Glomerular endothelial cell (primary cell): ENCODE measurements at places on chromosomes 2 and 18.

GRCh38 chr2:72694715-72695496 is 130.9 kb downstream of the EXOC6B start:
- no peak for DNase-seq

DNA sequence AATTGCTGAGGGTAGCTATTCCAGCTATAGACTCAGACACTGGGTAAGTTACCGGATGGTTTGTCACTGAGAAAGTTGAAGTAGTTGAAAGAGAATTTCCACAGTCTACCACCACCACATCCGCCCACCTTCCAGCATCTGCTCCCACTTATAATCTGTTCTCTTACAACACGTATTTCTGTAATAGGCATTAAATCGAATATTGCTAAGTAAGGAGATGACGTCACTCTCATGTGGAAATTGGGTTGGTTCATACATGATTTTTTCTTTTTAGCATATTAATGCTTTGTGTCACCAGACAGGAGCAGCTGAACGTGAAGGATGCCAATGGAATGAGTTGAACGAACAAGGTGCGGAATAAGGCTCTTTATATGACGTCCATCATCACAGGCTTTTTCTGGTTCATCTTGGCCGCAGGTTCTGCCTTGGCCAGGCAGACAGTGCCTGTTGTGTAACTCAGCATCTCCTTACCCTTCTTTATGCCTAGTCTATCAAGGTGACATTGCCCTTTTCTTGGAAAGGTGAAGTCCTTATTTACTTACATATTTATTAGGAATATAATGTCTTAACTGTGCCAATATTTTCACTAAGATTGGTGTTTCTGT is 45.9 kb downstream of the THUMPD2 start:
- DNase-seq = no peak

- DNase-seq = no peak
These were observed 232.1 kb upstream of the STK17B start for GRCh38 chr2:196403471-196403870.

GRCh38 chr2:100879296-100879695 is 59.4 kb downstream of the NPAS2 start:
- no peak for DNase-seq

- DNase-seq = no peak
These were observed 1251.6 kb upstream of the ZEB2 start for GRCh38 chr2:145771525-145771924.

DNA sequence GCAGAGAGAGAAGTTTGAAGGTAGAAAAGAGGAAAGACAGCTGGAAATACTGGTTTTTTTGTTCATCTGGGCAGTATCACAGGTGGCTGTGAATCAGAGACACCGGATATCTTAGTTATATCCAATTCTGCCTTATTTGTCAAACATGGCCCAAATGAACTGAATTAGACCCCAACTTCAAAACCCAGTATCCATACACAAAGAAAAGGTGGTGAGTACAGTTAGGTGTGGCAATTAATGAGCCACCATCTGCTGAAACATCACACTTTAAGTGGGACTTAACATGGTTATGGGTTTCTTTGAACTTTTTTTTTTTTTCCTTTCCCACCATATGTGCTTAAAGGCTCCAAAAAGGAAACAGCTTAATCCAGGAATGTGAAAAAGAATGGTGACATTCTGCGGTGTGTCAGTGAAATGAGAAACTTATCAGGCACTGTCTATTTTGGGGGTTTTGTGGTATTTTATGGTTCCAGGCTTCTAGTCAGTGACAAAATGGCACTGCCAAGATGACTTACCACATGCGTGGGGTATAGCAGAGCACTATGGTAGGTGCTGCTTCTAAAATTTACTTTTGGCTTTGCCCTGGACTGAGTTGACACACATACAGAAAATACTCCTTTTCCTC is 5.0 kb upstream of the TMEM178A start:
- DNase-seq = no peak

DNA sequence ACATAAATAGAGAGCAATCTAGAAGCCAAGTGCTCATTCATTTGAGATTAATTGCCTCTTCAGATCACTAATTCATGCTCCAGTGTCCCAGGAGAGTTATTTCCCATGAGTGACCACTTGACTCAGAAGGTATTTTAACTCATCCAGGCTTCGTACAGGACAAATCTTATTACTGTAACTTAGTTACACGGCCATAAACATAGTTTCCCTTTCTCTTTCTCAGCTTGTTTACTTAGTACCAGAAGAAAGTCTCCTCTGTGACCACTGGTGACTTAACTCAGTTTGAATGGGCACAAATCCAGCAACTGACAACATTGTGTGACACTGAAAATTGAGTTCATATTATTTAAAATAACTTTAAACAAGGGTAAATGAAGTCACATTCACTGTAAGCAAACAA is 25.3 kb downstream of the MMADHC start:
- no peak for DNase-seq

DNA sequence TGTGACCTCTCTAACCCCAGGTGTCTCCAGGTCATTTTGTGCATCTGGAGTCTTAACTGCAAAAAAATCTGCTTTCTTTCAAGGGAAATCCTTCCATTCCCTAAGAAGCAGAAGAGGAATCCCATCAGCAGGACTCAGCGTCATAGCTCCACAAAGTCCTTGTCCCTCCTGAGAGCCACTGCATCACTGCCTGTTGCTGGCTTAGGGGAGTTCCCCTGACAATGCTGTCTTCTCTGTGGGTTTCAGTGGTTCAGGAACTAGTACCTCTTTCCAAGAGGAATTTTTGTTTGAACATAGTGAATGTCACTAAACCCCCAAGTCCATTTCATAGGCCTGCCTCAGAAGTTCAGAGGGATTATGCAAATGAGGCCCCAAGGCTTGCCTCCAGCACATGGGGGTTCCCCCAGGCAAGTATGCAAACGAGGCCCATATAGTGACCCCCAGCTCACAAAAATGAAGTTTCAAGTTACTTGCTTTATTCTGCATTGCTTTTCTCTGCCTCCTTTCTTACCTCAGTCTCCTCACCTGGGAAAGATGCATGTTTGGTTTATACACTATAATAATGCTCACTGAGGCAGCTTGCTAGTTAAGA is 513.9 kb upstream of the MEX3C start:
- no peak for DNase-seq

GRCh38 chr2:48397846-48398245 is 132.1 kb upstream of the STON1 start:
- DNase-seq = no peak

DNA sequence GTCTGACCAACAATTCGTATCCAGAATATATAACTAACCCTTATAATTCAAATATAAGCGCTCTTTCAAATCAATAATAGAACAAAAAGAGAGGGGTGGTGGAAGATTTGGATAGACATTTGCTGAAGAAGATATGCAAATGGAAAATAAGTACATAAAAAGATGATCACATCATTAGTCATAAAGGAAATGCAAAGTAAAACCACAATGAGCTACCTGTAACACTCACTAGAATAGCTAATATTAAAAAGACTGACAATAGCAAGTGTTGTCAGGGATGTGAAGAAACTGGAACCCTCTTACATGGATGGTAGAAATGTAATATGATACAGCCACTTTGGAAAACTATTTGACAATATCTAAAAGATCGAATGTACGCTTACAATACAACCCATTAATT is 84.9 kb upstream of the MRPS9 start:
- no peak for DNase-seq

- DNase-seq = no peak
These were observed 309.7 kb downstream of the GULP1 start for GRCh38 chr2:188601391-188601790.

DNA sequence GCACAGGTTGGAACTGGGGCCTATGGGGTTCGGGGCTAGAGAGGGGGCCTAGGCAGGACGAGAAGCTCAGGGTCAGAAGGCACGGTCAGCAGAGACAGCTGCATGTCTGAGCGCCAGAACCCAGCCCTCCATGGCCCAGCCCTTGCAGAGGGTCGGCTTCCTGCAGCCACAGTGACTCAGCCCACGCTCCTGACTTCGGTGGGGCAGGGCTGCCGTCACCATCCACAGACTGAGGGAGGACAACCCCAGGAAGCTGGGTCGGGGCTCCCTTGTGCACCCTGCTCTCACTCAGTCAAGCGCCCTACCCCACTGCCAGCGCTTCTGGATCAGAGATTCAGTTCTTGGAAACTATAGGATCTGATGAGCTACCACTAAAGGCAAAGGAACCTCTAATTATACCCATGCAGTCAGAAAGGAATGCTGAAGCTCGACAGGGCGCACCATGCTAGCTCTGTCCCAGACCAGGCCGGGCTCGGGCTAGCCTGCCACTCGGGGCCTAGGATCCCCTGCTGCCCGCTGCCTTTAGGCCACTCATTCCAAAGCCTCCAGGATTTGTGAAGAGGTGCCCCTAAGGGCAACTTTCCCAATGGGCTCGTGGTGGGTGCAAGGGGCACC is 3.0 kb downstream of the ACTR1B start:
- DNase-seq = no peak

DNA sequence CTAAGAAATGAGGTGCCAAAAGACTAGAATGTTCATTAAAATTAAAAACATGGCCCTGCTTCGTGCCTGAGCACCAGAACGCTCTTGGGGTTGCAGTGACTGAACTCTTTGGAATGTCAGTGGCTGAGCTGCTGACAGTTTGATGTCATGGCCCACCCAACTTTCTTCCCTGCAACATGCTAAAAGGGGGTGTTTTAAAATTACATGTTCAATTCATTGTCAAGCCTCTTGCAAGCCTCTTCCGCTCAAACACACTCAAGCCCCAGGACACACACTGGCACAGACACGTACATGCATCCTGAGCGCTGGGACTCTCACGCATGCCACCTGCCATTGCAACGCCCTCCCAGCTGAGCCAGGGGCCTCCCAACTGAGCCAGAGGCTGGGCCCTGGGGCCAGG is 12.6 kb downstream of the RUFY4 start:
- no peak for DNase-seq

GRCh38 chr2:67689186-67689585 is 292.1 kb downstream of the ETAA1 start:
- DNase-seq = no peak

DNA sequence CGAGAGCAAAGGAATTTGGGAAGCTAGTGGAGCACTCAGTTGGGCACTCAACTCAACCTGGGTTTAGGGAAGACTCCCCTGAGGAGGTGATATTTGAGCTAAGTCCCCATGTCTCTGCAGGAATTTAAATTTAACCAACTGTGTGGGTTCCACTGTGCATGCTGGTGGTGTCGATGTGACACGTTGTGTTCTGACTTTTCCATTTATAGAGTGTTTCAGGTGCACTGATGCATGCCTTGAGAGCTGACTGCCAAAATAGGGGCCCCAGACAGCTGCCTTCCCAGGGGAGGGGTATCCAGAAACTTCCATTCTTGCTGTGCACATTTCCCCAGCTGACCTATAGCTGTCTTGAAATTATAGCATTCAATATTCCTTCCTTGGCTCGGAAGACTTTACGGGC is 63.7 kb upstream of the BCL2L11 start:
- no peak for DNase-seq

DNA sequence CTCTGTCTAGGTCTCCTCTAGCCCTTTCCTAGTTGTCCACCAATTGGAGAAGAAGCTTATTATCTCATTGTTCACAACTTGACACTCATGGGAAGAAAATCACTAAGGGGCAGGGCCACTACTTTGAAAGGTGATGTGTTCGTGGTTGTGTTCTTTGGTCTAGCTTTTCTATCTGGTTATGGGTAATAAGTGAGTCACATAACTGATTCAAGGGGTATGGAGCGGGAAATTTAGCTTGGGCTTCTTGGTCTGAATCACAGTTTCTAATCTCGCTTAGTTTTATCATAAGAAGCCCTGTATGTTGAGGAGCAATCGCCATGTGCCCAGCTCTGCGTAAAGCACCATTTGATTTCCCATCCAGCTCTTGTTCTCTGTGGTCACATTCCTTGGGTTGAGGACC is 18.7 kb upstream of the DYTN start:
- no peak for DNase-seq

GRCh38 chr2:173935305-173935704 is 29.9 kb downstream of the SP3 start:
- no peak for DNase-seq

- DNase-seq = no peak
These were observed 367.7 kb upstream of the SALL3 start for GRCh38 chr18:78611869-78612268.

GRCh38 chr2:43419243-43419642 is 176.6 kb downstream of the THADA start:
- DNase-seq = no peak

- no peak for DNase-seq
These were observed 117.9 kb downstream of the CDC42EP3 start for GRCh38 chr2:37553411-37554154.

DNA sequence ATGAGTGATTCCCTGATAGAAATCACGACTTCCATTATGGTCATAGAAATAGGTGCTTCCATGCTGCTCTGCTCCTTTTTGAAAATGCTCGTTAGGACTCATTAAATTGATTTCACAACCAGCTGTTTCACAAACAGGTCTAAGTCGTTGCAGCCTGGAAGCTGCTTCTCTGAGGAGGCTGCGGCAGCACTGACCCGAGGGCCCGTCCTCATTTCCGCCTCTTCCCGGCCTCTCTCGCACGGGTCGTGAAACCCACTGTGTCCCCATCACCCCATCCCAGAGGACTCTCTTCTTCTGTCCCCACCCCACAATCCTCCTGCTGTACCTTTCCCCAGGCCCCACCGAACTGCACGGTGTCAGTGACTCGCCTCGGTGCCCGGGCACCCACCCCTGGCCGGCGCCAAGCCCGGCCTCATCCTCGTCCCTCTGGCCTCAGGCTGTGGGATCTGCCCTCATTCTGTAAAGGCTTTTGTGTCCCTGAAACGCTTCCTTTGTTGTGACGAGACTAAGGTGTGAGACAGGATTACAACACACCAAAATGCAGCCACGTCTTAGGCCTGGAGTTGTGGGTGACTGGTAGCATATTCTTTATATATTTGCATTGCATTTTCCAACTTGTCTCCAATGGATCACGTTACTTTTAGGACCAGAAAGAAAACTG is 112.7 kb upstream of the CTDP1 start:
- no peak for DNase-seq

- DNase-seq = no peak
These were observed 7.3 kb upstream of the ZAP70 start for GRCh38 chr2:97706112-97706511.

GRCh38 chr18:10244341-10244740 is 210.1 kb upstream of the APCDD1 start:
- no peak for DNase-seq

- DNase-seq = no peak
These were observed 103.1 kb upstream of the ARHGAP28 start for GRCh38 chr18:6626457-6626856.

DNA sequence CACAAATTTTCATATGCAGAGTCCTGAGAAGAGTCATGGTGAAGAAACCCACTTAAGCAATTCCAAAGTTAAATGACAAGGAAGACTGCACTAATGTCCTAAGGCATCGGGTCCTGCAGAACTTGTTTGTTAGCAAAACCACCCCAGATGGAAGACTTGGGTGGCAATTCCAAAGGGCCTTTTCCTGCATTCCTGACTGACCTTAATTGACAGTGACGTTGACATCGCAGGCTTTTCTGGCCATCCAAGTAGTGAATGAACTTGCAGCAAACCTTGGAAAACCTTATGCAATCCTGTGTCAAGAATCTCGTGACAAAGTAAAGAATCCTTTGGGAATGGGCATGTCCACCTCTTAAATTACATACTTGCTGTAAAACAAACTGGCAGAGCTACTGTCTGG is 112.5 kb upstream of the SH3BP4 start:
- DNase-seq = no peak

GRCh38 chr2:230162981-230163380 is 56.8 kb downstream of the SP110 start:
- DNase-seq = no peak
